ENCODE measurements at places on chromosomes 5 and 9. TPM values are rescaled to one million over a fixed set of nuclear protein-coding genes. Genes with fewer than 3 reads are reported as not detected.

The LIX1 gene
- 5.3 TPM for total RNA-seq

The LRSAM1 gene
- 5.8 TPM for total RNA-seq

The BAG1 gene
- total RNA-seq = 54.1 TPM

The IL4 gene
- total RNA-seq = not detected

The PCDHA3 gene
- total RNA-seq = 0.18 TPM

The RBM27 gene
- 14.3 TPM for total RNA-seq

The PCDHB11 gene
- total RNA-seq = 4.3 TPM

The PDLIM4 gene
- 29.7 TPM for total RNA-seq

The FAM120A gene
- 47.8 TPM for total RNA-seq

The PFN3 gene
- not detected for total RNA-seq

The PCDHB3 gene
- total RNA-seq = 1.8 TPM

The FOXD1 gene
- total RNA-seq = 0.35 TPM

The FAM221B gene
- total RNA-seq = not detected

The SPINK7 gene
- not detected for total RNA-seq

The IFNA6 gene
- total RNA-seq = not detected

The MYO10 gene
- 16.6 TPM for total RNA-seq

The RNF183 gene
- total RNA-seq = 0.04 TPM

The SLC12A7 gene
- total RNA-seq = 5.5 TPM

The RHOBTB3 gene
- 153 TPM for total RNA-seq

The CTNND2 gene
- total RNA-seq = 0.49 TPM

The ALDH1A1 gene
- total RNA-seq = 24.5 TPM
